Psoas muscle (tissue), 8 donors: ENCODE measurements at places on chromosomes 3 and 15.

- no peaks in the 10 kb centered on the region for H3K4me1 ChIP-seq
- H3K4me3 ChIP-seq = no peak overlapping the region
- H3K36me3 ChIP-seq = no peaks in the 10 kb centered on the region
- H3K27me3 ChIP-seq = no peaks in the 10 kb centered on the region
Observed at GRCh38 chr3:79306934-79307570, 460.7 kb downstream of the ROBO1 start.

DNA sequence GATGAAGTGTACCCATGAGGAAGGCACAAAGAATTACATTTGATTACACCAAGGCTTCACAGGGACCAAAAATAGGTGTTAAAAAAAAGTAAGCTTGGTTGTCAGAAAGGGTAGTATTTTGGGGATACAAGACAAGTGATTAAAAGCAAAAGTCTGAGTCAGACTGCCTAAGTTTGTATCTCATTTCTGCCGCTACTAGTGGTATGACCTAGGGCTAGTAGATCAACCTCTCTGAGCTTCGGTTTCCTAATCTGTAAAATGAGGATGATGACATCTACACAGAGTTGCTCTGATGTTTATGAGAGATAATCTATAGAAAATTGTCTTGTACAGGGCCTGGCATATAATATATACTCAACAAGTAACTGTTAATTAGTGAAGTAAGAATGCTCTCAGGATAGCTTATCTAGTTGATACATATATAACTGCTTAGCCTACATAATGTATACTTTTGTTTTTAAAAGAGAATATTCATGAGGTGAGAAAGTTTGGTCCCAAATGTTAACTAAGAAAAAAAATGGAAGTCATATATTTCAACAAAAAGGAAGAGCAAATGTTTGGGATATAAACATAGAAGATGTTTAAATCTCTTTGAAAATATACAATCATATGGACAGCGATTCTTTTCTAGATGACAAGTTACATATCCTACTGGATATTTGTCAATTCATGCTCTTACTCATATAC lies 163.0 kb upstream of the SLC2A2 start:
- no peaks in the 10 kb centered on the region for H3K27me3 ChIP-seq
- no peaks in the 10 kb centered on the region for H3K36me3 ChIP-seq
- H3K27ac ChIP-seq = no peak overlapping the region
- no peak overlapping the region for H3K4me3 ChIP-seq
- DNase-seq = no peak

GRCh38 chr3:100335434-100335833 lies 877 bp downstream of the NIT2 start:
- peak overlapping the region; percentile 83 for H3K4me3 ChIP-seq
- H3K36me3 ChIP-seq = no peaks in the 10 kb centered on the region
- DNase-seq = no peak
- peak overlapping the region; percentile 92 for H3K27ac ChIP-seq
- peaks cover 8% of the 10 kb centered on the region for H3K4me1 ChIP-seq

DNA sequence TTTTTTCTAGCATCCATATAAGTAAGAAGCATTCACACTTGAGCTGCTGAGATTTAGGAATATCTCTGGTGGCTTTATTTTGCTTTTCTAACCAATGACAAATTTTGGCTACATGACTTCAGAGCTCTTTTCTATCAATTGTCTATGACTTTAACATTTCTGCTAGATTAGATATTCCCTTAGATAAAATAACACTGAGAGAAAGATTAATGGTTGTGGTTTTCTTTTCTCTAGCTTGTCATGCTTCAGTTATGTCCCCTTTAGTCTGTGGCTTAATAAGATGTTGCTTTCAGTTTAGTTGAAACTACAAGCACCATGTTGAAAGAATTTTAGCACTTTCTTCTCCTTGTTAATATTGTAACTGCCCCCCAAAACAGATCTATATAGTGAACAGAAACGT lies 665.6 kb upstream of the CCDC54 start:
- no peaks in the 10 kb centered on the region for H3K27me3 ChIP-seq
- no peaks in the 10 kb centered on the region for H3K36me3 ChIP-seq
- H3K4me1 ChIP-seq = no peaks in the 10 kb centered on the region
- H3K27ac ChIP-seq = no peak overlapping the region

DNA sequence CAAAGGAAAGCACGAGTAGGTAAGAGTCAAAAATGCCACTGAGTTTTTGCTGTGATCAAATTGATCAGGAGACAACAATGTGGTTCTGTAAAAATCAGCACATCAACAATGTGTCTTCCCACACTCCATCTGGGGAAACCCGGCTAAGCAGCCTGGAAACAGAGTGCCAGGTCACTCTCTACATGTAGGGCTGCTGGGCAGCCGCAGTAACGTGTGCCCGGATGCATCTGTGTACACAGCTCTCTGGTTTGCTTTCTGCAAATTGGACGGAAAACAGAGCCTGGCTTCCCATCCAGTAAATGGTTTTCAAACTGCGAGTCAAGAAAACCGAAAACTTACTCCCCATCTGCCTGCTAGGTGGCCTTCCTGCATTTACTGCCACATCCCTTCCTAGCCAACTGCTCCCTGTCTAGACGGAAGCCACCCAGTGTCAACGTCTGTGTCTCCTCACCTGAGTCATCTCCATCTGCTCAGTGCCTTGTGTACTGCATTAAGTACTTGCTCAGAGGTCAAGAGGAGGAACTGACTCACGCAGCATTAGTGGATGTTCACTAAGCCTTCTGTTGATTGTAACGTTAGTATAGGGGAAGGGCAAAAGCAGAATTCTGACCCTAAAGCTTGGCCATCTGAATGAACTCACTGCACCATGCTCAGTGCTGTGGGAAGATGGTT lies 124.1 kb downstream of the TJP1 start:
- H3K27ac ChIP-seq = no peak overlapping the region
- H3K4me3 ChIP-seq = no peak overlapping the region

GRCh38 chr15:57217778-57218598 lies 158.3 kb upstream of the CGNL1 start:
- H3K27ac ChIP-seq = no peak overlapping the region
- H3K27me3 ChIP-seq = no peaks in the 10 kb centered on the region
- no peak for DNase-seq
- peaks cover 32% of the 10 kb centered on the region for H3K4me1 ChIP-seq

DNA sequence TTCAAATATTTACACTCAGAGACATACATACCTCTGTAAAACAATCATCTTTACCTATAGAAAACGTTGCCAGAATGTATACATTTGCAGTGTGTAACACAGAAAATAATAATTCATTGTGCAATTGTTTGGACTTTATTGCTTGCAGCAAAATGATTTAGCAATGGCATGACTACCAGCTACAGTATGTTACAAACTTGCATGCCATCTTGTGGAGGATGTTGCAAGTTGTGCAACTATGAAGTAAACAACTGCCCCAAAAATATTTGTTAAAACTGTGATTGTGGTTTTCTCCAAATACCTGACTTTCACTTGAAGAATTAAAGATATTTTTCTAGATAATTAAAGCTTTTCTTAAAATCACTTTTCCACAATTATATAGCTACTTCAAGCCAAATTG lies 27.1 kb upstream of the C3orf49 start:
- H3K27me3 ChIP-seq = no peaks in the 10 kb centered on the region
- DNase-seq = no peak
- no peak overlapping the region for H3K4me3 ChIP-seq

DNA sequence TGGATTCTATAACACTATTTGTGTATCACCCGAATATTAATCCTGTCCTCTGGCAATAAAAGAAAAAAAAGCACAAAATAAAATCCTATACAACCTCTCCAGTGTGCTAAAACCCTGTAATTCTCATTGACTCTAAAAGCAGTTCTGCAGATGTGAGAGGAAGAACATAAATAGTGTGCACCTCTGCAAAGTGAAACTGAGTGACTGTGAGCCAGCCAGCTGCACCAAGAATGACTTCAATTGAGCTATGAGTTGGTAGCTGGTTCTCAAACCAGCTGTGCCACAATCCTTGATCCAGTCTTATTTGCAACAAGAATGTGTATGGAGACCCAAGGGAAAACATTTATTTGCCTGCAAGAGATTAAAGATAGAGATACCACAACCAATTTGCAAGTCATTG lies 31.2 kb upstream of the COL8A1 start:
- no peak overlapping the region for H3K27ac ChIP-seq
- no peaks in the 10 kb centered on the region for H3K36me3 ChIP-seq
- no peaks in the 10 kb centered on the region for H3K27me3 ChIP-seq
- DNase-seq = no peak
- no peaks in the 10 kb centered on the region for H3K4me1 ChIP-seq

DNA sequence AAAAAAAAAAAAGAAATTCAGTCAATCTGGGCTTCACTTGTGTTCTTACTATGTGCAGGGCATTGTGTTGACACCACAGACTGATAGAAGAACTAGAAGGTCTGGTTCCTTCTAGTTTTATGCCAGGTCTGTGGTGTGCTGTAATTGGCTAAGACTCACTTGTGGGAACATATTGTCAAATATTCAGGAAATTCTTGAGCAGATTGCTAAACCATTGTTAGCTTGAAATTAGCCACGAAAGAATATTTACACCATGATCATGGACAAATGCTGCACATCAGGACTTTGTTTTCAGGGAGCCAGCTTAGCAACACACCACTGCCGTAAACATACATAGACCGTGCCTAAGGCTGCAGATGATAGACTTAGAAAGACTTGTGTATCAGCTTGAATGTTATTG lies 74.6 kb downstream of the GTPBP8 start:
- no peak overlapping the region for H3K27ac ChIP-seq
- H3K27me3 ChIP-seq = no peaks in the 10 kb centered on the region
- H3K4me1 ChIP-seq = no peaks in the 10 kb centered on the region
- H3K4me3 ChIP-seq = no peak overlapping the region
- no peak for DNase-seq

- H3K36me3 ChIP-seq = no peaks in the 10 kb centered on the region
- no peak overlapping the region for H3K27ac ChIP-seq
- DNase-seq = no peak
- H3K4me3 ChIP-seq = no peak overlapping the region
- peaks cover 11% of the 10 kb centered on the region for H3K4me1 ChIP-seq
Observed at GRCh38 chr15:74155766-74156417, 17.6 kb upstream of the ISLR start.

- no peaks in the 10 kb centered on the region for H3K36me3 ChIP-seq
- no peak for DNase-seq
- H3K27me3 ChIP-seq = no peaks in the 10 kb centered on the region
- no peak overlapping the region for H3K27ac ChIP-seq
Observed at GRCh38 chr3:127235706-127236105, 42.8 kb downstream of the PRR23E start.

GRCh38 chr3:158093526-158093925 lies 12.7 kb downstream of the SHOX2 start:
- no peaks in the 10 kb centered on the region for H3K36me3 ChIP-seq
- no peak overlapping the region for H3K27ac ChIP-seq
- H3K27me3 ChIP-seq = peaks cover 27% of the 10 kb centered on the region
- H3K4me1 ChIP-seq = peaks cover 10% of the 10 kb centered on the region
- H3K4me3 ChIP-seq = no peak overlapping the region
- no peak for DNase-seq

DNA sequence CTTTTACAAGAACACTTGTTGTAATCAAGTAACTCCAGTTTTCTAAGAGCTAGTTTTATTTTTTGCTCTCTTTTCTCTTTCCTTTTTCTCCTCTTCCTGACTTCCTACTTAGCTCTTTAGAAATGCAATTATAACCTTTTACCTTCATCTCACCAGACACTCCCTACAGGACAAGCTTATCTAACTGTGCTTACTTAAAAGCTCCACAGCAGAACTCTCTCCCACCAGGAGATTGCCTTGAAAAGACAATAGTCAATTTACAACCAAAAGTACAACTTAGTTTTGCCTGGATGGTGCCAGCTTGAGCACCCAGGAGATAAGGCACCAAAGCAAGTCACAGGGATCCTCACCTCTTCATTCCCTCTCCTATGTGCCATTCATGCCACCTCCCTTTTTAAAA lies 573.8 kb upstream of the LMCD1 start:
- H3K4me3 ChIP-seq = no peak overlapping the region
- H3K4me1 ChIP-seq = no peaks in the 10 kb centered on the region
- H3K27me3 ChIP-seq = no peaks in the 10 kb centered on the region

GRCh38 chr3:125003859-125004595 lies 51.8 kb downstream of the HEG1 start:
- H3K4me1 ChIP-seq = peaks cover 31% of the 10 kb centered on the region
- H3K27ac ChIP-seq = peak overlapping the region; percentile 67
- H3K27me3 ChIP-seq = no peaks in the 10 kb centered on the region
- no peak for DNase-seq
- H3K36me3 ChIP-seq = peaks cover 79% of the 10 kb centered on the region

DNA sequence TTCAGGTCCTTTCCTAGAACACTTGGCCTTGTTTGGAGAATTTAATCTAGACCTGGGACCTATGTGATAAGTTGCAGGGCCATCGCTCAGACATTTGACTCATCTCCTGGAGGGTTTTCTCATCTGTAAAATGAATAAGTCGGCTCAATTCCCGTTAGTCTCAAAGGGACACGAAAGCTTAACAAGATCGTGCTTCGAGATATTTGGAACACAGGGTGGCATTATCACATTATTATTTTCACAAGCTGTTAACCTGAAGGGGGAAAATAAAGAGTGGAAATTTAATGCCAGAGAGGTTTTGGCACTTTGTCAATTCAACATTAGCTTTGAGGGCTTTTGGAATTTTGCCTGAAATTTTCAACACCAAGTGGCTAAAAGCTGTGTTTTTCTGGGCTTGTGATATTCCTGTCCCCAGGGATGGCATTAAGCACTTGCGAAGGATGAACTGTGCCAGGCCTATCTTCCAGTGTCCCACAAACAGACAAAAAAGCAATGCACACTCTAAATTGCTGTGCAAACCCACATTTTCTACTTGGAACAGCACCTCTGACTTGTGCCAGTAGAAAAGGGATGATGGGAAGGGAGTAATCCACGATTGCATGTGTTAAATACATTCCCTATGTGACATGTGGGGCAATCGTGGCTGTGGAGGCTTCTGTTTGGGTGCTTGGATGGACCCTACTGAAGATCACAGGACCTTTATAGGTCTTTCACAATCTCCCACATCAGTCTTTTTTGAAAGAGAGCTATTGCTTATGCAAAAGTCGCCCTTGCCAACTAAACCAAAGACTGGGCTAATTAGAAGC lies 478.7 kb downstream of the MFSD1 start:
- DNase-seq = no peak
- H3K27ac ChIP-seq = no peak overlapping the region
- H3K27me3 ChIP-seq = no peaks in the 10 kb centered on the region
- H3K4me3 ChIP-seq = no peak overlapping the region
- no peaks in the 10 kb centered on the region for H3K4me1 ChIP-seq
- H3K36me3 ChIP-seq = no peaks in the 10 kb centered on the region
